NCI-H1694 (cell line): ENCODE measurements at places on chromosomes 2 and 18.

GRCh38 chr2:11022591-11023273, 111.0 kb downstream of the KCNF1 start:
- no peak for DNase-seq

- DNase-seq: no peak
Measured at GRCh38 chr2:236014408-236015131, 153.6 kb downstream of the GBX2 start.

DNA sequence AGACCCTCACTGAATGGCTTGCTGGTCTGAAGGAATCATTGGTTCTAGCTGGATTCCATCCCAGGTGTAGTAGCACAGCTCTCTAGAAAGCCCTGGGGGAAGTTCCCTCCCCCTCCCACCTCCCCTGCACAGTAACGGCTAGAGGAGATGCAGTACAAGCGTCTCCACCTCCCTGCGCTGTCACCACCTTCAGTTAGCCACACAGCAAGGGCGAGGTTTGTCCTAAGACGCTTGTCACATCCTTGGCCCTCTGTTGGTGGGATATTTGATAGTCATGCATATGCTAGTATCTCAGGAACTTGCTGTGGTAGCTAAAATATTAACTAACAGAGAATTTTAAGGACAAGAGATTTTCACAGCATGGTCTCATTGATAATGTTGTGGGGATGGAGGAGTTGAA, 19.4 kb downstream of the TRAPPC12 start:
- peak; percentile 11 for DNase-seq

DNA sequence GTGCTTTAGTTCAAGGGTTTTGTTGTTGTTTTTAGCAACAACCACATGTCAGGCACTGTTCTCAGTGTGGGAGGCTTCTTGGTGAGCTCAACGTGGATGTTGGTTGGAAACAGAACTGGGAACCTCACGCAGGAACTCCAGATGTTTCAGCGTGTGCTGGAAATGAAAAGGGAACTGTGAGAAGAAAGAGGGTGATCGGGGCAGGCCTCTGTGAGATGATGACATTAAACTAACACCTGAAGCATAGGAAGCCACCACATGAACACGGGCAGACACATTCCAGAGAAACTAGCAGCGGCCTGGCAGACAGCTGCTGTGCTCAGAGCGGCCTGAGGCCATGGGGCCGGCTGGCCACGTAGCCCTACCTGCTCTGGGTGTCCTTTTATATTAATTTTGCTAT, 66.4 kb downstream of the COA5 start:
- no peak for DNase-seq

GRCh38 chr2:94979406-94980375, 45.8 kb upstream of the MAL start:
- no peak for DNase-seq

DNA sequence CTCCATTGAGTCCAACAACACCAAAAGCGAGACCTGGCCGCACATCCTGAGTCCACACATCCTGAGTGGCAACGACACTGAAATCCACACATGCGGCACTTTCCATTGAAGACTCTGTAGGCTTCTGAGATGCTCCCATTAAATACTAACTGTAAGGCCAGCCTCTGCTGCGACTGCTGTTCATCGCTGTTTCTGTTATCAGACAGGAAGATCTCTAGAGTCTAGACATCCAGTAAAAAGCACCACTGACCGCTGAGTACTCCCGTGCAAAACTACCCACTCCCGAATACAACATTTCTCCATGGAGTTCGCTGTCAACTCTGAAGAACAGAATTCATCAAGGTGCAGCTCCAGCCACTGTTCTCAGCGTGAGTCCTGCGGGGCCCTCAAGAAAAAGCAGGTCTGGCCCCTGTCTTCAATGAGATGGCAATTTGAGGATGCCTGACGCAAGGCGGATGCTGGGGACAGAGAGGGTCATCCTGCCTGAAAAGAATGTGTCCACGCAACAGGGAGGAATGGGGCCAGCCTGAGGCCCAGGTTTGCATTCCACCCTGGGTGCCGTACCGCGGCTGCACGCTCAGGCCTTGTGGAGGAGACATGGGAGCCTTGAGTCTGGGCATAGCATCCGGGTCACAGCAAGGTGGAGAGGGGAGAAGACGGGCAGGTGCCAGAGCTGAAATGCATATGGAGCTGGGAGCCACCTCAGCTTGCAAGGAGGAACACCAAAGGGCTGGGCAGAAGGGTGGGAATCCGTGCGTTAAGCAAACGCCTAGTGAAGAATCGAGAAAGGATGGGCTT, 61.9 kb downstream of the ZNF516 start:
- no peak for DNase-seq

- no peak for DNase-seq
Measured at GRCh38 chr18:26909599-26910290, 44.2 kb upstream of the AQP4 start.

GRCh38 chr2:226795281-226796011, 4.2 kb downstream of the IRS1 start:
- DNase-seq: no peak

- DNase-seq: no peak
Measured at GRCh38 chr2:96898641-96899412, 28.9 kb upstream of the SEMA4C start.

DNA sequence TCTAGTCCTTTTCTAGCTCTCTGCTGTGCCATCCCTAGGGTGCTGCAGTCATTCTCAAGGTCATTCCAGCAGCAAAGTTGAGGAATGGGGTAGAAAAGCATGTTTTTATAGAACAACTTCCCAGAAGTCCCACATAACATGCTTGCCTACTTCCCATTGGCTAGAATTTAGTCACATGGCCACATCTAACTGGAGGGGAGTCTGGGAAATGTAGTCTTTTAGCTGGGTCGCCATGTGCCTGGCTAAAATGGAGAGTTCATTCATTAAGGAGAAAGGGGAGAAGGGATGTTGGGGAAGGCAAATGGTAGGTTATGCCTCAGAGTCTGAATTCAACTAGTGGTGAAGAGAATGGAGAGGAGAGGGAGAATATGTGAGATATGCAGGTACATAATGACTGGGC, 85.7 kb downstream of the SLC4A3 start:
- DNase-seq: peak; percentile 15

DNA sequence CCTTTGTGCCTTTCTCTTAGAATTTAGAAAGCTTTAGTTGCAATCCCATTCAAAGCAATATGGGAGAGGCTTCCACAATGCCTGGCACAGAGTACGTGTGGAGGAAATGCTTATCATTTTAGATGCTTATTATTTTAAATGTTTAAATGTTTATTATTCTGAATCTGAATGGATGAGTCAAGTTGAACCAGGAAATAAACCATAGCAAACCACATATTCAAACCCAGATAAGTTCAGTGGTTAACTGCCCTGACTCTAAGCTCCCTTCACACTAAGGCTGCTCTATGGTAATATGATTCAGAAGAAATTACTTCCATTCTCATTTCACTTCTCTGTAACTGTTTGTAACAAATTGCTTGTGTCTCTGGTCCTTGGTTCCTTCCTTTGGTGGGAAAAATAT, 5.2 kb upstream of the PPP4R1 start:
- no peak for DNase-seq

GRCh38 chr2:216633616-216634369, 573 bp downstream of the IGFBP2 start:
- DNase-seq: peak; percentile 9

DNA sequence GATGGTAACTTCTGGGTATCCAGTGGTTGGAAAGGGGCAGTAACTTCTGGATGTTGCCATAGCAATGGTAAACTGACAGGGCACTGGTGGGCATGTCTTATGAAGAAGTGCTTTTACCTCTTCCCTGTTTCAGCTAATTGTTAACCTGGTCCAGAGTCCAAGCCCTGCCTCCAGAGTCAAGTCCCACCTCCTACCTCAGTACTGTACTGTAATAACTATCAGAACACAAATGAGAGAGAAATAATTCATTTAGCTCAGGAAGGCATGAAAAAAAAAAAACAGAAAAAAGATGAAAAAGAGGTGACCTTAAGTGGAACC, 237.0 kb downstream of the ZNF804A start:
- no peak for DNase-seq

DNA sequence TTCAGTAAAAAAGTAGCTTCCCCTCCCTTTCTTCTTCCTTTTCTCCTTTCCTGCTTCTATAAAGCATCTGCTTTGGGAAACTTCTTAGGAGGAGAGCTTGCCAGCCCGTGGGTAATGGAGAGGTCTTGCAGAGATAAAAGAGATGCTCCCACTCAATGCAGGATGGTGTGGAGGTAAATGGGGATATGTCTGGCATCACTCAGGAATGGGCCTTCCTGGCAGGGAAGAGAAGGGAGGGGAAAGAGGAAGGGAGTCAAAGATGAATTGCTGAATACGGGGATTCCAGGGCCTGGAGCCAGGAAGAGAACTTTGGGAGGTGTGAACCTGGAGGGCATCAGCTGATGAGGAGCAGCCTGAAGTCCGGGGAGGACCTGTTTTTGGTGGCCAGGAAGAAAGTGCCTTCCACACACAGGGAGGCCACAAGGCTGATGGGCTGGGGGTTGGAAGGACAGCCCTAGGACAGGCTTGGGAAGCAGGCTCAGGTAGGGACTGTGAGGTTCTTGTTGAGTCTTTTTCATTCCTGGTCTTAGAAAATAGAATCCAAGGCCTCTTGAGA, 25.2 kb downstream of the IL1B start:
- DNase-seq: no peak

DNA sequence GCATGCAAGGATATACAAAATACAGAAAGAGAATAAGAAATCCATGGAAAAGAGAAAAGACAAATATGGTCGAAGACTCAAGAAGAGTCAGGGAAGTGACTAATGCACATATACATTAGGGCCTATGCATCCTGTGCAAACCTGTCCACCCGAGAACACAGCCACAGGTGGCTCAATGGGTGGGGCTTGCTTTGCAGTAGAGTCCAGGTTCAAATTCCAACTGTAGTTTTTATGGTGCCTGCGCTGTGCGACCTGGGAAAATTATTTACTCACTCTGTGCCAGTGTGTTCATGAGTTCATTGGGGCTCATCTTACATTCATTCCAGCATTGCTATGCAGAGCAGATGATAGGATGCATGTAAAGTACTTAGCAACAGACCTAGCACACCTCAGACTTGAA, 244.7 kb downstream of the CTNNA2 start:
- no peak for DNase-seq

DNA sequence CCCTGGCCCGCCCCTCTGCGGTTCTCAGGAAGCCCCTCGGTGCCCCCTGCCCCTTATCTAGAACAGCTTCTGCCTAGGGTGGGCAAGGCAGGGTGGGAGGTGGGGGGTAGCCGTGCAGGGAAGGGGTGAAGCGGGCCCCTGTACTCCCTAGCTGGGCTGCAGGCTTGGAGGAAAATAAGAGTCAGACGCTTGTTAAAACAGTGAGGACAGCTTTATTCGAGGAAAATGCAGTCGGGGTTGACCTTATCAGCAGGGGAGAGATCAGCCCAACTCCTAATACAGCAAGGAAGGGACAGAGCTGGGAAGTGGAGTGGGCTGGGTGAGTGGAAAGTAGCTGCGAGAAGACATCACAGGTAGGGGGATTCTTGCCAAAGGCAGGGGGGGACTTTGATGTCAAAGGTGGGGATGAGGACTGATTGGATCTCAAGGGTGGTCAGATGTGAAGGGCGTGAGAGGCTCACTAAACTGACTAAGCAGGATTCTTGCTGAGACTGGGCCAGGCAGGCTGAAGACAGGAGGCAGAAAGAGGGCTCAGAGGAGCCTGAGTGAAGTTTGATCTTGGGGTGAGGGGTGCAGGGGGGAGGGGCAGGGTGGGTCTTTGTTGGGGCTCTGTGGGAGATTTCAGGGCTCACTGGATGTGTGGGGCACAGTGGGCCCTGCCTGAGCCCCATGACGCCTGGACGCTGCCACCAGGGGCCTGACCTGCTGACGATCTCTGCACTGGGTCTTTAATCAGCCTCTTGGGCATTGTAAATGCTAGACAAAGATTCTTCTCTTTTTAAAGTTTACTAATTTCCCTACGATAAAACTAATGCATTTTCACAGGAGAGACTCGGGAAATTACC, 29.9 kb downstream of the HPCAL1 start:
- no peak for DNase-seq

DNA sequence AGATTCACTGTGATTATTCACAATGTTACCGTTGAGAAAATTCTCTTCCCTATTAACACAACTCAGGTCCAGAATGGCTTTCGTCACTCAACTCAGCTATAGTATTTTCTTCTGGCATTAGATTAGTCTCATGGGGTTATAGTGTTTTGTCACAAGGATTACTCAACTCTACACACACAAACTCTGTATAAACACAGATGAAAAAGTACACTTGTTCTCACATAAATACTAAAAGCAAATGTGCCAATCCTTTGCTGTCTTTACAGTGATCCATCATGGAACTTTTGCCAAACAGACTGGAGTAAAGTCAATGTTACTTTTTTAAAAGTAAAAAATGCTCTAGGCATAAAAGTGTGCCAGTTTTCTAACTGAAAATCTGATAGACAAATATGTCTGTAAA, 267.6 kb downstream of the RBM43 start:
- no peak for DNase-seq

DNA sequence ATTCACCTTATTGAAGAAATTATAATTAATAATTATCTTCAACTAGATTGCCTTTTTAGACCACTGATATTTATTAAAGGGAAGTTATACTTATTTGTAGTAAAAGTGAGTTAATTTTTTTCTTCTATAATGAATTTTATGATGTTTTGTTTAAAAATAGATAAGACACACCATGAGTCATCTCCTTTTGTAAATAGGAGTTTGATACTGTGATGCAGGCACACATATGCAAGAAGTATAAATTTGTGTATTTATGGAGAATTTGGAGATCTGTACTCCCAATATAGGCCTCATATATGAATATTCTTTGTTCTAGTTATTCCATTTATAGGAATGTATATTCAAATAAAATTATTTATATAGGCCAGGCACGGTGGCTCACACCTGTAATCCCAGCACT, 703.5 kb upstream of the CHAC2 start:
- DNase-seq: no peak

GRCh38 chr2:179226203-179226960, 38.2 kb downstream of the SESTD1 start:
- DNase-seq: no peak

DNA sequence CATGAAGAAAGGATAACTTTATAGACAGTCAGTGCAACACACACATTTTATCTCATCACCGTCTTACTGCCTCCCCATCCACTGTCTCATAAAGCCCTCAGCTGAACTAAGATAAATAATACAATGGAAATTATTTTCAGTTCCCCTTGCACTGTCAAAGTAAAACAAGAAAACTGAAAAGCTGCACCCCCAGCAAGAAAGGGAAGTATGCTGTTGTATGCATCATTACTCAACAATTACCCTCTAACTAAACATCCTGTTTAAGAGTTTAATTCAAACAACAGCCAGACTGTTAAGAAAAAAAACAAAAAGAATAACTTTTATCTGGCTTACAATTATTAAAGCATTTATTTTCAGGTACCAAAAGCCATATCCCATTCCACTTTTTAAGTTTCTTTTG, 25.0 kb downstream of the MPPE1 start:
- no peak for DNase-seq

- no peak for DNase-seq
Measured at GRCh38 chr2:12730265-12730664, 13.5 kb downstream of the TRIB2 start.

- DNase-seq: no peak
Measured at GRCh38 chr2:102080451-102081242, 61.9 kb upstream of the IL1R1 start.

DNA sequence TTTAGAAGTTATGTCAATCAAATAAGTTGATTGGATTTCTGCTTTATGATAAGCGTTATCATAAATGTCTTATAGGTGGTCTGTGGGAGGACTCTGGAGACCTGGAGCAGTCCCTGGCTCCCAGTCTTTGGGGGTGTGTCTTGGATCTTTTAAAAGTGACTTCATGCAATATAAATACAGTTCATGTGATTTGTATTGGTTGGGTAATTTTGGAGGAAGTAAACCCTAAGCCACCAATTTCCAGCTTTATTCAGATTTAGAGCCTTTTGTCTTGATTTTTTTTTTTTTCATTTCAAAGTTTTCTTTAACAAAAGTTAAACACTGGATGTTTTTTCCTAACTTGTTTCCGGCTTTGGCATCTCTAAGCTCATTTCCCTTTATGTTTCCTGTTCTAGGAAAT, 68.8 kb downstream of the MAP4K4 start:
- no peak for DNase-seq
